T-helper 2 cell treated with Interferon-gamma antibody and Interleukin-4, amounts not matched to agents 5 μg/mL and 100 μg/mL, for 36 hours (primary cell): ENCODE measurements at places on chromosomes 1 and 21.

- peaks cover 5% of the 10 kb centered on the region for H3K4me1 ChIP-seq
- H3K36me3 ChIP-seq: no peaks in the 10 kb centered on the region
- no peak overlapping the region for H3K4me3 ChIP-seq
- H3K27me3 ChIP-seq: peaks cover 2% of the 10 kb centered on the region
- peak; percentile 6 for DNase-seq
Measured at GRCh38 chr1:231866392-231867331, 240.1 kb downstream of the DISC1 start.

DNA sequence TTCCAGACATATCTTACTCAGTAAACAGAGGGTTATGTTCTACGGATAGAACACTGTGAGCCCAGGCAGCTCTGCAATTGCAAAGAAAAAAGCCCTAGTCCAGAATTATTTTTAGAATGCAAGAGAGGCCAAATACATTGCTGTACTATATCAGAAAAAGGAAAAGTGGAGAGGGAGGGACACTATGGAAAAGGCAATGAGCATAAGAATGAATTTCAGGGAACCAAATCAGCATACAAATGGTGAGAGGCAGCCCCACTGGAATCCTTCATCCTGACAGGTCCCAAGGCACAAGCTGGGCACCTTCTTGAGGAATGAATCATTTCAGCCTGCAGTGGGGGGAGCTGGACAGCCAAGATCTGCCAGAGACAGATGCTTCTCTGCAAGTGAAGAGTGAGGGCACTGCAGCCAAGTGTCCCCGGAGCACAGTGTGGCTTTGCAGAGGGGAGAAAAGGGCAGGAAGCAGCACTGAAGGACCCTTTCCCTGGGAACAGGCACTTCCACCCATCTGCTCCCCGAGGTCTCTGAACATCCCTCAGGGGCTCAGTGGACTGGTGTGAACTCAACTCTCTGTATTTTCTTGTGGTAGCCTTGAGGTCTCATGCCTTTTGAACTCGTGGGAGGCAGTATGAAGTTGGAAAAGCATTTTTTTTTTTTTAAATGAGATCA is 115.6 kb downstream of the XCL2 start:
- peaks cover 16% of the 10 kb centered on the region for H3K4me1 ChIP-seq
- peaks cover 2% of the 10 kb centered on the region for H3K27me3 ChIP-seq
- no peak for DNase-seq
- H3K4me3 ChIP-seq: no peak overlapping the region
- no peak overlapping the region for H3K27ac ChIP-seq
- H3K36me3 ChIP-seq: no peaks in the 10 kb centered on the region

DNA sequence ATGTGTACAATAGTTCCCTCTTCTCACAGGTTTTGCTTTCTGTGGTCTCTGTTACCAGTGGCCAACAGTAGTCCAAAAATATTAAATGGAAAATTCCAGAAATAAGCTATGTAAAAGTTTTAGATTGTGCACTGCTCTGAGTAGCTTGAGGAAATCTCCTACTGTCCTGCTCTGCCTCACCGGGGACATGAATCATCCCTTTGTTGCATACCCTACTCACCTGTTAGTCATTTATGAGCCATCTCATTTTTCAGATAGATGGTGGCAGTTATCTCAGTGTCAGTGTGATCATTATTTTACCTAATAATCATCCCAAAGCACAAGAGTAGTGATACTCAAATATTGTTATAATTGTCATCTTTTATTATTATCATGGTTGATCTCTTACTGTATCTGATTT is 688.1 kb downstream of the PLA2G4A start:
- no peak overlapping the region for H3K27ac ChIP-seq
- no peaks in the 10 kb centered on the region for H3K27me3 ChIP-seq
- peaks cover 1% of the 10 kb centered on the region for H3K36me3 ChIP-seq
- H3K4me1 ChIP-seq: no peaks in the 10 kb centered on the region
- DNase-seq: no peak
- H3K4me3 ChIP-seq: no peak overlapping the region

DNA sequence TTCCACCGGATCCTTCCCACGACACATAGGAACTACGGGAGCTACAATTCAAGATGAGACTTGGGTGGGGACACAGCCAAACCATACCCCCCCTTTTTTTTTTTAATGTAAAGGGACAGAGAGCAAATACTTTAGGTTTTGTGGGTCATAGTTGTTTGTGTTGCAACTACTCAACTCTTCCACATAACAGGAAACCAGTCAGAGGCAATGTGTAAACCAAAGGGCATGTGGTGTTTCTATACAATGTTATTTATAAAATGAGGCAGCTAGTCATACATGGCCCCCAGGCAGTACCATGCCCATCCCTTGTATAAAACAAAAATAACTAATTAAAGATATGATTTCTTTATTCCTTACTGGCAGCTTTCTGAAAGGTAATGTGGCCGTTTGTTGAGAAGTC is 845.4 kb upstream of the ADAMTS5 start:
- no peak overlapping the region for H3K27ac ChIP-seq
- no peaks in the 10 kb centered on the region for H3K4me1 ChIP-seq
- H3K27me3 ChIP-seq: no peaks in the 10 kb centered on the region
- H3K36me3 ChIP-seq: no peaks in the 10 kb centered on the region

GRCh38 chr1:230084408-230085177 is 17.6 kb downstream of the GALNT2 start:
- H3K4me3 ChIP-seq: peak overlapping the region; percentile 55
- H3K27ac ChIP-seq: peak overlapping the region; percentile 67
- H3K4me1 ChIP-seq: peaks cover 27% of the 10 kb centered on the region
- peaks cover 2% of the 10 kb centered on the region for H3K27me3 ChIP-seq

- peaks cover 14% of the 10 kb centered on the region for H3K36me3 ChIP-seq
- no peak for DNase-seq
- H3K4me1 ChIP-seq: peaks cover 18% of the 10 kb centered on the region
- no peak overlapping the region for H3K27ac ChIP-seq
- H3K4me3 ChIP-seq: no peak overlapping the region
- no peaks in the 10 kb centered on the region for H3K27me3 ChIP-seq
Measured at GRCh38 chr1:227776331-227776771, 39.1 kb upstream of the PRSS38 start.

- H3K27me3 ChIP-seq: peaks cover 5% of the 10 kb centered on the region
- no peaks in the 10 kb centered on the region for H3K36me3 ChIP-seq
- no peak overlapping the region for H3K4me3 ChIP-seq
- no peaks in the 10 kb centered on the region for H3K4me1 ChIP-seq
Measured at GRCh38 chr1:119379117-119379516, 10.5 kb downstream of the HAO2 start.

GRCh38 chr21:43847301-43847700 is 17.7 kb upstream of the AGPAT3 start:
- DNase-seq: no peak
- H3K4me1 ChIP-seq: peaks cover 20% of the 10 kb centered on the region
- peak overlapping the region; percentile 36 for H3K27ac ChIP-seq
- no peaks in the 10 kb centered on the region for H3K27me3 ChIP-seq

- no peak for DNase-seq
- H3K4me1 ChIP-seq: no peaks in the 10 kb centered on the region
- H3K27me3 ChIP-seq: no peaks in the 10 kb centered on the region
- H3K36me3 ChIP-seq: no peaks in the 10 kb centered on the region
Measured at GRCh38 chr1:153608742-153609584, 4.0 kb downstream of the S100A16 start.

- no peak for DNase-seq
- peaks cover 54% of the 10 kb centered on the region for H3K36me3 ChIP-seq
- no peak overlapping the region for H3K4me3 ChIP-seq
- no peak overlapping the region for H3K27ac ChIP-seq
- H3K4me1 ChIP-seq: no peaks in the 10 kb centered on the region
Measured at GRCh38 chr1:6077506-6077905, 31.8 kb downstream of the KCNAB2 start.

GRCh38 chr1:94590203-94591137 is 48.9 kb upstream of the F3 start:
- DNase-seq: no peak
- H3K4me1 ChIP-seq: no peaks in the 10 kb centered on the region
- no peaks in the 10 kb centered on the region for H3K36me3 ChIP-seq

DNA sequence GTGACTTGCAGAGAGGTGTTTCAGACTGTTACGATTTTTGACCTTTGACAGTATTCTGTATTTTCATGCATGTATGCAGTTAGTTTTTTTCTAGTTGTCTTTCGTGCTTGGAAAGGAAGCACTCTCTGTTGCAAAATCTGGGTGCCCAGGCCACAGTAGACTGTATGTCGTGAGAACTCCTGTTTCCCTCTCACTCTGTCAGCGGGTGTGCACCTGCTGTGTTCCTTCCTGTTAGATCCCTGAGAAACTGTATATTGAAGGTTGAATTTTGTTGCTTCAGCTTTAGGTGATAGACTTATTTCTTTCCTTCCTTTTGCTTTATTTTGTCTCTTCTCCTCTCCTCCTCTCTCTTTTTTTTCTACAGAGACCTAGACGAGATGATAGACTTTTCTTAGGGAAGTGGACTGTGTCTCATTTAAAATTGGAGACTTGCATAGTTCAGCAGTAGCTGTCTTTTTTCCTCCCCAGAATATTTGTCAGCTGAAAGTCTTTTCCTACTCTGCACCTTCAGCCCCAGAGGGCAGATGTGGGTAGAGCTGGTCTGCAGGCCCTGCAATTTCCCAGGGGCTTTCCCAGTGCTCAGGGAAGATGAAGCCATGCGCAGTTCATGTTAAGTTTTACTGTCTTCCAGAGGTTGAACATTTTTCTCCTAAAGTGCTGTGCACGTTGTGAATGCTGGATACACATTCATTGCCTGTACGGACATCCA is 1.4 kb downstream of the TRAPPC10 start:
- peak; percentile 42 for DNase-seq
- H3K36me3 ChIP-seq: peaks cover 27% of the 10 kb centered on the region
- H3K27ac ChIP-seq: peak overlapping the region; percentile 88

DNA sequence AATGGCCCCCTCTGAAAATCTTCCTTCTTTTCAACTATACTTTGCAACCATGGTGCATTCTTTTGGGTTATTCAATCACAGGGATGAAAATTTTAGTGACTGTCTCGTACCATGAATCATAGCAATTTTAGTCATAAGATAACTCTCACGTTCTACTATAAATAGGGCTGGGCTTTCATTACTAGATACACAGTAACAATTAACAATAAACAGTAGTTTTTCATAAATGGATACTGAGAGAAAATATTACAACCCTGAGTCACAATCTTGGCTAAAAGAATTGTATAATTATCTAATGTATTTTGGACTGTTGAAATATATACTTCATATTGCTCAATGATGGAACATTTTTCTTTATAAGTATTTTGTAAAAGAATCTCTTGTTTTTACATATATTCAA is 96.1 kb downstream of the TEX35 start:
- H3K27ac ChIP-seq: no peak overlapping the region
- no peak for DNase-seq
- H3K4me1 ChIP-seq: no peaks in the 10 kb centered on the region
- H3K36me3 ChIP-seq: no peaks in the 10 kb centered on the region

GRCh38 chr1:232709386-232709785 is 79.5 kb upstream of the SIPA1L2 start:
- peaks cover 12% of the 10 kb centered on the region for H3K27me3 ChIP-seq
- no peaks in the 10 kb centered on the region for H3K4me1 ChIP-seq
- H3K36me3 ChIP-seq: no peaks in the 10 kb centered on the region

- H3K4me3 ChIP-seq: no peak overlapping the region
- DNase-seq: no peak
- H3K4me1 ChIP-seq: no peaks in the 10 kb centered on the region
- no peak overlapping the region for H3K27ac ChIP-seq
Measured at GRCh38 chr1:233714631-233715217, 100.8 kb downstream of the KCNK1 start.

- no peaks in the 10 kb centered on the region for H3K27me3 ChIP-seq
- DNase-seq: no peak
- no peak overlapping the region for H3K4me3 ChIP-seq
- H3K27ac ChIP-seq: no peak overlapping the region
- no peaks in the 10 kb centered on the region for H3K4me1 ChIP-seq
Measured at GRCh38 chr1:17102232-17102631, 17.0 kb downstream of the PADI2 start.

GRCh38 chr1:224928906-224929305 is 569 bp upstream of the DNAH14 start:
- no peaks in the 10 kb centered on the region for H3K4me1 ChIP-seq
- peaks cover 23% of the 10 kb centered on the region for H3K27me3 ChIP-seq
- no peak for DNase-seq
- no peak overlapping the region for H3K27ac ChIP-seq

DNA sequence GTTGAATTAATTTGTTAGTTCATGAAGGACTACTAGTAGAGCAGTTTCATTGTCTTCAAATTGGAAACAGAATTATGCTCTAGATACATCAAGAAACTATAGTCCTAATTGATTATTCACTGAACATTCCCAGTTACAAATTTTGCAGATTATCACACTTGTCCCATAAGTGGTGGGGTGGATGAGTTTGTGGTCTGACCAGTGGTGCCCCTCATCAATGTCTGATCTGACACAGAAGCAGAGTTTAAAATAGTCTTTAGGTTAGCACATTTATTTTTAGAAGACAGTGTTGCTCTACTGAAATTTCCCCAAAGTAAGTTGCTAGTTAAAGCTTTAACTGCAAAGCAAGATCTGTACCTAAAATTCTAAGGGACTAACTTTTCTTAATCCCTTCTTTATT is 42.9 kb downstream of the INKA2 start:
- H3K27me3 ChIP-seq: no peaks in the 10 kb centered on the region
- H3K4me3 ChIP-seq: no peak overlapping the region
- DNase-seq: no peak
- peaks cover 41% of the 10 kb centered on the region for H3K4me1 ChIP-seq
- peaks cover 70% of the 10 kb centered on the region for H3K36me3 ChIP-seq
- H3K27ac ChIP-seq: no peak overlapping the region

- DNase-seq: no peak
- peak overlapping the region; percentile 58 for H3K4me3 ChIP-seq
- H3K4me1 ChIP-seq: peaks cover 4% of the 10 kb centered on the region
- H3K27me3 ChIP-seq: peaks cover 51% of the 10 kb centered on the region
- H3K36me3 ChIP-seq: no peaks in the 10 kb centered on the region
- no peak overlapping the region for H3K27ac ChIP-seq
Measured at GRCh38 chr1:15757575-15758342, 836 bp upstream of the FBLIM1 start.

DNA sequence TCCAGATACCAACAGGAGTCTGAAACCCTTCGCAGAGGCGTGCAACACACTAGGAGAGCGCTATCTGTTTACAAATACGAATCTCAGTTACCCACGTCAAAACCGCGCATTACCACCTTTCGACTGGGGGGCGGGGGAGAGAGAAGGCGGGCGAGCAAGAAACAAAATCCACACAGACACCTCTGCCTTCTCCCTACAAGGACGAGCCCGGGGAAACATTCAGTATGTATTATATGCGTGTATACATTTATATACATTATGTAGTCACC is 722 bp downstream of the TUT4 start:
- H3K27ac ChIP-seq: no peak overlapping the region
- H3K4me3 ChIP-seq: no peak overlapping the region
- peaks cover 3% of the 10 kb centered on the region for H3K27me3 ChIP-seq
- DNase-seq: peak; percentile 74

DNA sequence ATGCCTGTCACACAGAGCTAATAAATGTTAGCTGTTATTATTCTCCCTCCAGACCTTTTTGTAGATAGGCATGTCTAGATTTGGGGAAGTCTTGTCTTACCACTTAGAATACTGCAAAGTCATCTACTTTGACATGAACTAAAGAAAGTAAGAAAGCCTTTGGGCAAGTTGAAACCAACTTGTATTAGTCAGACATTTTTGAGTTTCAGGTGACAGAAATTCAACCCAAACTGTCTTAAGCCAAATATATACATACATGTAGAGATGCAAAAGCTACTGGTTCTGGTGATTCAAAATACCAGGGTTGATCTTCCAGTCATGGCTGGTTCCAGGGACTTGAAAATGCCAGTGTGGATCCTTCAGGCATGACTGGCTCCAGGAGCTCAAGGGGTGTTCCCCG is 276.8 kb upstream of the TMEM51 start:
- no peaks in the 10 kb centered on the region for H3K4me1 ChIP-seq
- peaks cover 2% of the 10 kb centered on the region for H3K27me3 ChIP-seq
- DNase-seq: no peak
- no peaks in the 10 kb centered on the region for H3K36me3 ChIP-seq
- no peak overlapping the region for H3K4me3 ChIP-seq
